ENCODE measurements at places on chromosomes 3 and 15.

DNA sequence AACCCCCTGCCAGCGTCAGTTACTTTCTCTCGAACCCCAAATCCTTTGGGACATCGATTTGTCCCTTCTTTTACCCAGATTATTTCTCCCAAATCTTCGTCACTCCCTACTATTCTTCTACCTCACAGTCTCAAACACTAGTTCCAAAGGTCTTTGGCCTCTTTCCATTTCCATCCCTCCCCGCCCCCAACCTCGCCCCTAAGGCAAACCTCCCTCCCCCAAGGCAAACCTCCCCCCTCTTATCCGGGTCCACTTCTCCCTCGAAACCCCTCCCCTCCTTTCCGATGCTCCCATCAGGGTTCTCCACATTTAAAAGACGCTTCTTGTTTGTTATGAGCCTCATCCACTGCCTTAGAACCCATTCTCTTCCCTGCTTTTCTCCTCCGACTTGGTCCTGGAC lies 583 bp downstream of the EAF1 start:
- no peak for DNase-seq

DNA sequence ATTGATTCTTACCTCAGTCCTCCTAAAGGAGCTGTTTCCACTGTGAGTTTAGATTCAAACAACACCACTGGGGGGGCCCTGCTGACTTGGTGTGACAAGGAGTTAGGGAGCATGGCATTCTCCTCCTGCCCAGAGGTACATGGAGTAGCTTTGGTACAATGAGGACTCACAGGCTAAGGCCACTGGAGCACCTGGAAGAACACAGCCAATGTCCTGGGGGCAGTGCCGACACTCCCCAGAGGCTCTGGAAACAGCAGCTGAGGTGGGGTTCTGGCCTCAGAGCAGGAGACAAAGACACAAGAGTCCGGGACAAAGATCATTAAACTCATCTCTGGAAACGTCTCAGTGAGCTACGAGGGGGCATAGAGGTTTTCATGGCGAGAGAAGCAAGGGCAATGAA lies 69.7 kb upstream of the POMGNT2 start:
- DNase-seq: no peak

DNA sequence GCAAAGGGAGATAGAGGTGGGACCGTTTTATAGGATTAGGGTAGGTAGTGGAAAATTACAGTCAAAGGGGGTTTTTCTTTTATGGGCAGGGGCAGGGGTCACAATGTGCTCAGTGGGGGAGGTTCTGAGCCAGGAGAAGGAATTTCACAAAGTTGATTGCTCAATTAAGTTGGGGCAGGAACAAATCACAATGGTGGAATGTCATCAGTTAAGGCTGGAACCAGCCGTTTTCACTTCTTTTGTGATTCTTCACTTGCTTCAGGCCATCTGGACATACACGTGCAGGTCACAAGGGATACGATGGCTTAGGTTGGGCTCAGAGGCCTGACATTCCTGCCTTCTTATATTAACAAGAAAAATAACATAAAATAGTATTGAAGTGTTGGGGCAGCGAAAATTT lies 453.8 kb downstream of the VGLL3 start:
- no peak for DNase-seq

DNA sequence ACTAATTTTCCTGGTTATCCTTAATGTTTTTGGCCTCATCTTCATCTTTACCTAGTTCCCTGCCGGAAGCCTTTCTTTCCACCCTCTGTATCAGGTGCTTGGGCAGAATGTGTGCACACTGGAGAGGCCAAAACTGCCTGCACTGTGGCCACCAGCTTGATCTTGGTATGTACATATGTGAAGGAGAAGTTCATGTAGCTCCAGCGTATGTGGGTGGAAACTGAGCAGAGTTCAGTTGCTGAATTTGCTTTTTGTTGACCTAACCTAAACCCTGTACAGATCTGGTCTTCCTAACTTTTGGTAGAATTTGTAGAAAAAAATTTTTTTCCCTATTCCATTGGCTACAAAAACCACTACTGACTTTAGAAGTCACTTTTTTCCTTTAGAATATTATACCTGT lies 65.9 kb upstream of the IGSF10 start:
- DNase-seq: no peak

GRCh38 chr15:27870320-27870719 lies 228.8 kb downstream of the OCA2 start:
- DNase-seq: no peak

DNA sequence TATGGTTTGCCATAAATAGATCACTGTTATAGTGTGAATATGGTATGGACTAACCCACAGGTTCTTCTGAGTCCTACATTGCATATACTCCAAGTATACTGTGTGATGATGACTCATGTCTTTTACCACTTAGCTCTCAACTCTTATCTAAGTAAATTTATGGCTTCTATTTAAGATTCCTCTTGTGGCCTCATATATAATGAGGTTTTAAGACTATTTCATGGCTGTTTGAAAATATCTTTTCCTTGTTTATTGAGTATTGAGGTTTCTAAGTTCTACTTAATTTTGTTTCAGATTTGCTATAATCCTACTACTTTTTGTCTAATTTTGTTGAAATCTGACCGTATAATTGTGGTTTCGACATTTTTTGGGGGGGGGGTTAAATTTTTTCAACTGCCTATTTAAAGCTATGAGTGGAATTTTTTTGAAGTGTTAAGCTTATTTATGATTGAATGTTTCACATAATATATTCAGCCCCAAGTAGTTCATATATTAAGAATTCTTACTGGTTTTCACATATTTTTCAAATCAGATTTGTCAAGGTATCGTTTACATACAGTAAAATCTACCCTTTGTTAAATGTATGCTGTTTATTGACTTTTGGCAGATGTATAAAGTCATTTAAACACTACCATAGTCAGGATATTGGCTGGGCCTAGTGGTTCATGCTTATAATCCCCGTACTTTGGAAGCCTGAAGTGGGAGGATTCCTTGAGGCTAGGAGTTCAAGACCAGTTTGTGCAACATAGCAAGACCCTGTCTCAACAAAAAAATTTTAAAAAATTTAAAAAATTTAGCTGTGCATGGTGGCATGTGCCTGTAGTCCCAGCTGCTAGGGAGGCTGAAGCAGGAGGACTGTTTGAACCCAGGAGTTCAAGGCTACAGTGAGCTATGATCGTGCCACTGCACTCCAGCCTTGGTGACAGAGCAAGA lies 11.7 kb downstream of the SLC25A36 start:
- DNase-seq: no peak

DNA sequence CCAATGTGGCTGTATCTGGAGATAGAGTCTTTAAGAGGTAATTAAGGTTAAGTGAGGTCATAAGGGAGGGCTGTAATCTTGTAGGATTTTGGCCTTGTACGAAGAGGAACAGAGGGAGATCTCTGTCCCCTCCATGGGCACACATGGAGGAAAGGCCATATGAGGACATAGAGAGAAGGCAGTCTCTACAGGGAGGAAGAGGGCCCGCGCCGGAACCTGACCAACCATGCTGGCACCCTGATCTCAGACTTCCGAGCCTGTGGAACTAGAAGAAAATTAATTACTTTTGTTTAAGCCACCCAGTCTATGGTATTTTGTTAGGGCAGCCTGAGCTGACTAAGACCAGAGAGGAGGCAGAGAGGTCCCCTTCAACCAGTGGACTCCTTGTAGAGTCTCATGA lies 17.7 kb upstream of the MRPS22 start:
- no peak for DNase-seq
